CD8-positive, alpha-beta memory T cell (primary cell): ENCODE measurements at places on chromosomes 6 and 20.

- DNase-seq = peak; percentile 12
- H3K27ac ChIP-seq = no peak overlapping the region
Observed at GRCh38 chr6:109073344-109074132, 21.1 kb downstream of the SESN1 start.

DNA sequence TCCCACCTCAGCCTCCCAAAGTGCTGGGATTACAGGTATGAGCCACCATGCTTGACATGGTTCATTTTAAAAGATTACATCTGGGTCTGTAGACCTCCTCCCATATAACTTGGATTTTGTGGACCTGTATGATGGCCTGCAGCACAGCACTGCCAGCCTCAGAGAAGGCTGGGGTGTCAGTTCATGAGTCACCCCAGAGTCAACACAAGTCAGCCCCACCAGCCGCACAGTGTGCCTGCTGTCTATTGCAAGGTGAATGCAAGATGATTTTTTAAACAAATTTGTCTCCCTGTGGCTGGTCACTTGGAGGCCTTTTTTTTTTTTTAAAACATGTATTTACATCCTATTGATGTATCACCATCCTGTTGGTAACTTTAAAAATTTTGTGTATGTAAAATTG, 76.7 kb downstream of the RREB1 start:
- H3K36me3 ChIP-seq = peaks cover 45% of the 10 kb centered on the region
- no peak overlapping the region for H3K4me3 ChIP-seq

DNA sequence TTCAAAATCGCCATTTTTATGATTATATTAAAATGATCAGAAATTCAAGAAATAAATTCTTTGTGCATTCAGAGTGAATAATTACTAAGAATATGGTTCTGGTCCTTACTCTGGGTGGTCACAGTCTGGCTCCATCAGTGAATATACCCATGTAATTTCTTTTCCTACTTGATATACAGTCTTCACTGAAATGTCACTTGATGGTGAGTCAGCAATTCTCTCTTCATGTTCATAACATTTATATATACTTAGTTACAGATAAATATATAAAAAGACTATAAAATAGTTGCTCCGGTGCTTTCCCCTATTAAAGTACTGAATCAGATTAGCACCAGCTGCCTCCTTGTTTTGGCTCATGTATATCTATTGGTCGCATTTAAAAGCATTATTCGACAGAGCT, 56.4 kb upstream of the MTRF1L start:
- no peaks in the 10 kb centered on the region for H3K36me3 ChIP-seq
- no peaks in the 10 kb centered on the region for H3K27me3 ChIP-seq
- no peak overlapping the region for H3K4me3 ChIP-seq
- no peaks in the 10 kb centered on the region for H3K4me1 ChIP-seq
- DNase-seq = no peak
- H3K27ac ChIP-seq = no peak overlapping the region

- no peak for DNase-seq
- H3K27ac ChIP-seq = no peak overlapping the region
- no peaks in the 10 kb centered on the region for H3K36me3 ChIP-seq
- H3K4me1 ChIP-seq = no peaks in the 10 kb centered on the region
Observed at GRCh38 chr20:19706463-19706862, 51.6 kb upstream of the RIN2 start.

- H3K27me3 ChIP-seq = no peaks in the 10 kb centered on the region
- no peaks in the 10 kb centered on the region for H3K4me1 ChIP-seq
- no peak overlapping the region for H3K27ac ChIP-seq
- no peak overlapping the region for H3K4me3 ChIP-seq
- no peaks in the 10 kb centered on the region for H3K36me3 ChIP-seq
- DNase-seq = no peak
Observed at GRCh38 chr20:43388268-43389002, 69.3 kb upstream of the SRSF6 start.

DNA sequence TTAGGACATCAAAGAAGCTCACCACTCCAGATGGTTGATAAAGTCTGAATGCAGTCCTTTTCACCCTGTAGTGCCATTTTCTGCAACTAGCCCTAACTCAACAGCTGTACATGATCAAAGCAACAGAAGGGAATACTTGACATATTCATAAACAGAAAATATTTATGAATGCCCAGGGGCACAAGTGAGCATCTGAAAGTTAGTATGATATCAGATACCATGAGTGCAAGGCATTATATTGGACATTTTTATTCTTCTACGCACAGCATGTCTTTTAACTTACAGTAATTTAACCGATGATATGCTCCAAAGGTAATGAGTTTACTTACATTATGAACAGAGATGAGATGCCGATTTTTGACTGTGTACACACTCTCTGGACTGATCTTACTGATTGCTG, 142.0 kb downstream of the MCHR2 start:
- no peak overlapping the region for H3K4me3 ChIP-seq
- no peaks in the 10 kb centered on the region for H3K27me3 ChIP-seq
- no peak for DNase-seq
- no peaks in the 10 kb centered on the region for H3K4me1 ChIP-seq
- H3K36me3 ChIP-seq = no peaks in the 10 kb centered on the region
